ENCODE measurements at places on chromosomes 16 and 17.

DNA sequence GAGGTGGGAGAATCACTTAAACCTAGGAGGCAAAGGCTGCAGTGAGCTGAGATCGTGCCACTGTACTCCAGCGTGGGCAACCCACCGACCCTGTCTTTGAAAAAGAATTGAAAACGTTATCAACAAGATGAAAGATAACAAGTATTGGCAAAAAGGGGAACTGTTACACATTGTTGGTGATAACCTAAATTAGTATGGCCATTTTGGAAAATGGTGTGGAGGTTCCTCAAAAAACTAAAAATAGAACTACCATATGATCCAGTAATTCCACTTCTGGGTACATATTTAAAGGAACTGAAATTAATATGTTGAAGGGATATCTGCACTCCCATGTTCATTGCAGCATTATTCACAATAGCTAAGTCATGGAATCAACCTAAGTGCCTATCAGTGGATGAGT lies 61.0 kb downstream of the ABHD15 start:
- DNase-seq = no peak

- no peak for DNase-seq
These were observed 5.7 kb downstream of the LASP1 start for GRCh38 chr17:38875477-38876075.

DNA sequence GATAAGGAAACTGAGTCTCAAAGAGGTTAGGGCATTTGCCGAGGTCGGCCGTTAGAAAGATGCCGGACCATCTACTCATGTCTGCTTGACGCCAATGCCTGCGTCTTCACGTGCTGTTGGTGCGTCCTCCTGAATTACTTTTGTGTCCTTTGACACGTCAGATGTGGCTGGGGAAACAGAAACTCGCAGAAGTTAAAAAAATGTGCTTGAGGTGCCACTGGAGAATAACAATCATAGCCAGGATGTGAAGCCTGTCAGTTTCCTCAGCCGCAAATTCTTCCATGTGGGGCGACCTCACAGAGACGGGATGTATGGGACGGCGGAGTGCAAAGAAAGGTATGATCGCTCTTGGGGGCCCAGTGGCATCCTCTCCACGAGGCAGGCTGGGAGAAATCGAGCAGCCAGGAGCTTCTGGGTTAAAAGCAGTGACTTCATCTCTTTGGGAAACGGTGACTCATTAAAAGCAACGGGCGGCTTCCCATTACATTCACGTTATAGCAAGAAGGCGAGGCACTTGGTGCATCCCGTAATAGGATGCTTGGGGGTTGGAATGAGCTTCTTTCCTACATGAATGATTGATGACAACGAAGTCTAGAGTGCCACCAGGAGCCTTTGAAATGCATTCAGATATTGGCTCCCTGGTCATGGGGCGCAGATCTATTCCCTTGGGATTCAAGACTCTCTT lies 67.8 kb downstream of the BMERB1 start:
- DNase-seq = no peak

DNA sequence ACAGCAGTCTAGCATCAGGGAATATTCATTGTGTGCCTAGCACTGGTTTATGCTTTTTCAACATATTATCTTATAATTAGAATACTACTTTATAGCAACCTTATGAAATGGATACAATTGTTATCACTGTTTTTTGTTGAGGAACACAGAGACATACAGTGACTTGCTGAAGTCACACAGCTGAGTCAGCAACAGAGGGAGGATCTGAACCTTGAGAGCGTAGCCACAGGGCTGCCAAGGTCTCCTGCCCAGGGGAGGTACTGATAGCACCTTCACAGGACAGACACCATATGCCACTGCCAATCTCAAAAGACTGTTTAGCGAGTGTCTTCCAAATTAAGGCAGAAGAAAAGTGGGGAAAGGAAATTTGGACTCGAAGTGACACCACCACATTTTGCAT lies 63.0 kb downstream of the GTF3C1 start:
- DNase-seq = no peak

- no peak for DNase-seq
These were observed 12.0 kb downstream of the HS3ST6 start for GRCh38 chr16:1906055-1906845.

- DNase-seq = no peak
These were observed 57.7 kb downstream of the GTF3C1 start for GRCh38 chr16:27491894-27492587.

- peak; percentile 46 for DNase-seq
These were observed 58.5 kb downstream of the BAHCC1 start for GRCh38 chr17:81453712-81454111.

GRCh38 chr16:81866820-81867440 lies 87.8 kb downstream of the PLCG2 start:
- DNase-seq = no peak

GRCh38 chr17:62625870-62626200 lies 1.6 kb upstream of the MRC2 start:
- DNase-seq = no peak

- DNase-seq = no peak
These were observed 1.5 kb downstream of the TMEM100 start for GRCh38 chr17:55720919-55721836.

- peak; percentile 7 for DNase-seq
These were observed 889 bp downstream of the MBTD1 start for GRCh38 chr17:51258756-51259563.

DNA sequence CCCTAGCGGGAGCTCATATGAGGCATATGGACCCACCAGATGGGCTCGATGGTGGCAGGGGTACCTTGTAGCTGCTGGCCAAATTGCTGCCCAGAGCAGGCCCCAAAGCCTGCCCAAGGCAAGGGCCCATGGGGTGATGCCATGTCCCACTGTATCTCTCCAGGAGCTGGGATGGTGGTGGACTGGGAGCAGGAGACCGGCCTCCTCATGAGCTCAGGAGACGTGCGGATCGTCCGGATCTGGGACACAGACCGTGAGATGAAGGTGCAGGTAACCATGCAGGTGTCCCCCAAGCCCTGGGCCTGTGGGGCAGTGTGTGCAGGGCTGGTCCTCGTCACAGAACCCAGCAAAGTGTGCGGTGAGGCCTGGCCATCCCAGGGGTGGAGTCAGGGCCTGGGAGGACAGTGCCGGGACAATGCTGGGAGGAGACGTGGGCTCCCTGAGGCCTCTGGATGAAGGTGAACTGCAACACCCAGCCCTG lies 34.1 kb upstream of the CHMP6 start:
- no peak for DNase-seq

DNA sequence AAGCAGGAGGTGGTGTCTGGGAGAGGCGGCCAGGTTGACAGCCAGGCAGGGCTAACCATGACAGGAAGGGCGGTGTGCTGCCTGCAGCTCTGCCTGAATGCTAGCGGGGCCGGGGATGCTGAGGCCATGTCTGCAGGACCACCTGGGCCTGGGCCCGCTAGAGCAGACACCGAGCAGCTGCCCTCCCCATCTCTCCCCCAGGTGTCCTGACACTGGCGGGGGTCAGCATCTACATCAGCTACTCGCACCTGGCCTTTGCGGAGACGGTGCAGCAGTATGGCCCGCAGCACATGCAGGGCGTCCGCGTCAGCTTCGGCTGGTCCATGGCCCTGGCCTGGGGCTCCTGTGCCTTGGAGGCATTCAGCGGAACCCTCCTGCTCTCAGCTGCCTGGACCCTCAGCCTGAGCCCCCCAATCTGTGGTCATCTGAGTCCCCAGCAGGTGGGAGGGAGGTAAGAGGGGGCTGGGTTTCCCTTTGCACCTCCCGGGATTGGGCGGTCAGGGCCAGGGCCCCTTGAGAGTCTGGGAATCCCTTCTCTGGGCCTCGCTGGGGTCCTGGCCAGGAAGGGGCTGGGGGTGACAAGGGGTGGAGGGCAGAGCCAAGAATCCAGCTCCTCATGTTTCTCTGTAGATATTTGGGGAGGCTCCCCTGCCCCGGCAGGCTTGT lies 7.5 kb downstream of the TMEM235 start:
- DNase-seq = no peak

DNA sequence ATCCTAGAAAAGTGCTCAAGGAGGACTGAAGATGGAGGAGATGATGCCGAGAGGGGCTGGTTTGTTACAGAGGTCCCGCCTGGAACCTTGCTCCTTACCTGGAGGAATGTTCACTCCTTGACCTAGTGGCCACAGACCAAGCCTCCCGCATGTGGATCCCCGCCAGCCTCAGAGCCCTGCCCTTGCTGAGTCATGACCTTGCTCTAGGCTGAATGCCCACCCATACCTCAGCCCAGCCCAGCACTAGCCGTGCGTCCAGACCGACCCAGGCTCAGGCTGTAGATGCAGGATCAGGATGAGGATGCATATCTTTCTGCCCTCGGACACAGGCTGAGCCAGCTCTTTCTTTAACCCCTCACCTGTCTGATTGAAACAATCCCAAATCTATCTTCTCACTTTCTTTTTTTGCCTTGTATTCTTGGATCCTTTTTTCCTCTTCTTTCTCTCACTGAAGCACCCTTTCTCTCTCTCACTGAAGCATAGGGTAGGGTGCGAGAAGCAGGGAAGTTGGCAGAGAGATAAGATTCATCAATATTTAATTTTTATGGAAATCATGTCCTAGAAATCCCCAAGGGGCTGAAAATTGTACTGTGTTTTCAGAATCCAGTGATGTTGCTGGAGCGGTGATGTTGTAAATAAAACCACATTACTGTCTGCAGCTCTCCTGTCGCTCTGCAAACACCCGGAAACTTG lies 34.9 kb downstream of the WSCD1 start:
- no peak for DNase-seq

DNA sequence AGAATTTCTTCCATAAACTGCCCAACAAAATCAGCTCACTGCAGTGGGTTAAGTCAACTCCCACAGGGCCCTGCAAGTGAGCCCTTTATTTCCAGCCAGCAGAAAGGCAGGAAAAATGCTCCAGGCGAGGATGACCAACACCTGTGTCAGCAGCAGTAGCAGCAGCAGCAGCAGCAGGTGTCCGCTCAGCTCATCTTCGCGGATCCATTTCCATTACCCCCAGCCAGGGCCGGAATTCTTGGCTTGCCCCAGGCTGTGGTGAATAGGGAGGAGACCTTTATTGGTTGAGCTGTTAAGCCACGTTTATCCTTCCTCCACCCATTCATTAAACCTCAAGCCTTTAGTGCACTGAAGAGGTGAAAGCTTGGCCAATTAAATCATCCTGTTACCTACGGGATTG lies 46.2 kb downstream of the MARCHF10 start:
- DNase-seq = no peak

DNA sequence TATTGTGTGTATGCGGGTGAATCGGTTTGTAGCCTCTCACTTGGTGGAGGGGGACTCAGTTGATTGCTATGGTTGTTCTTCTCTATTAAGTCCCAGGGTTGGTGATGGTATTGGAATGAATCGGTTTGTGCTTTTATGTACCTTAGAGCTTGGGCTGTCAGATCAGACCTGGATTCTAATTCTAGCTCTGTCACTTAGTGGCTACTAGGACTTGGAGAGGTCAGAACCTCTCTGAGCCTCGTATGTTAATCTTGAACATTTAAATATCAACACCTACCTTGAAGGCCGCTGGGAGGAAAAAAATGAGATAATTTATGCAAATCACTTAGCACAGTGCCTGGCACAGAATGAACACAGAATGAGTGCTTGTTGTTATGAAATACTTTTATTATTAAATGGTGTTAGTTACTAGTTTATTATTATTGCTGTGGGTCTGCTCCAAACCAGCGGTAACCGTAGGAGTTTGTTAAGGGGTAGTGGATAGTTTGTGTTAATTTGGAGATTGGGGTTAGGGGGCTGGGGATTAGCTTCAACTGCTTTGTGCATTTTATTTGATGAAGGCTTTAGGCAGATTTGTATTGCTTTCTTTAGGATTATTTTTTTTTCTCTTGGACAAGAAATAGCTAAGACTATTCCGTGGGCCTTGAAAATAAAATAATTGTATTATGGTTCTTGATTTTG lies 3.5 kb downstream of the KDM6B start:
- DNase-seq = no peak

DNA sequence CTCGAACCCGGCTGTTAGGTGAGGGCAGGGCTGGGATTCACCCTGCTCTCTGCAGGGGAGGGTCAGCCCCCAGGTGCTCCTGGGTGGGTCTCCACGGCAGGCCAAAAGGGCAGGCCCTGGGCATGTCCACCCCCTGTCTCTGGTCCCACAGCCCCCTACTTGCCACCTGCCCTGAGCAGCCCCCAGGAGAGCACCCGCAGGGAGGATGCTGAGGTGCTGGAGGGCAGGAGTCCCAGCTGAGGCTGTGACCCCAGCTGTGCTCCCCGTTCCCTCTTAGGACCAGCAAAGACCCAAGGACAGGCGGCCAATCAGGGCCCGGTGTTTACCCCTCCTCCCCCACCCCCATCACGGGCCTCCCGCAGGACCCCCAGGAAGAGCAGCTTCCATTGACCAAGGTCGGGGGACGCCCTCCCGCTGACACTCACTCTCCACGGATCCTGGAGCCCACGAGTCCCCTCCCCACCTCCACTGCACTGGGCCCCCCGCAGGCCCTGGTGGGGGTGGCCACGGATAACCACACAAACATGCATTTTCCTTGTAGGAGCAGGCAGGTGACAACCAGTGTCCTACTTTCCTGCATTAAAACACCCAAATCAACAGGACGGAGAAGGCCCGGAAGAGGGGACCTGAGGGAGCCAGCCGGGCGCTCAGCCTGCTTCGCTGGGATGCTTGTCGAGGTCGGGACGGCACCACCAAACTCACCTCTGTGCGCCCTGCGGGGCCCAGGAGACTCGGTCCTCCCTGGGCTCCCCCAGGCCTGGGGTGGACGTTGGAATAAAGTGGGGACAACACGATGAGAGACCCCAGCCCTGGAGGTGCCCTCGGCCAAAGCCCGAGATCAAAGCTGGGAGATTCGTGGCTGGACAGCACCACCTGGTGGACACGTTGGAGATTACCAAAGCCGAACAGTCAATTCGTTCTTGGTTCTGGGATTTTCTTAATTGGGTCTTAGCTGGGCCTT lies 22.5 kb upstream of the ENPP7 start:
- peak; percentile 42 for DNase-seq

DNA sequence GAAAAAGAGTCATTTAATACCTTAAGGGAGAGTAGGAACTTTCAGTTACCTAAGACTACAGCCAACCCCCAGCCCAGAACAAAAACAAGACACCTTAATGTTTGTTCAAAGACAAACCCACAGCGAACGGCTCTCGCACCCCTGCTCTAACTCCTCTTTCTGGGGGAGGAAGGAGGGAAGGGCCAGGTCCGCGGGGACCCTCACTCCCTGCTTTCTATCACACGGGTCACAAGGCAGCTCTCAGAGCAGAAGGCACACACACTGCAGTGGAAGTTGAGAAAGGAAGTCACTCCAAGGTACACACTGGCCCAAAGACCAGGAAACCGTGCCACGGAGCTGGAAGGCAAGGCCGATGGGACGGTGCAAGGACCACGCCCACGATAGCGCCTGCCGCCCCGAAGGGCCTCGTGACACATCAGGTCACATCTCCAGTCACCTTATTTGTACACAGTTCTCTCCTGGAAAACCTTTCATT lies 10.0 kb downstream of the LITAFD start:
- no peak for DNase-seq

Measured in activated naive CD8-positive, alpha-beta T cell treated with anti-CD3 and anti-CD28 coated beads for 36 hours (primary cell).